Activated gamma-delta T cell treated with anti-CD3 and anti-CD28 coated beads, Interleukin-2, amount 50 U/mL, for 16 hours (primary cell): ENCODE measurements at places on chromosomes 7 and 10.

DNA sequence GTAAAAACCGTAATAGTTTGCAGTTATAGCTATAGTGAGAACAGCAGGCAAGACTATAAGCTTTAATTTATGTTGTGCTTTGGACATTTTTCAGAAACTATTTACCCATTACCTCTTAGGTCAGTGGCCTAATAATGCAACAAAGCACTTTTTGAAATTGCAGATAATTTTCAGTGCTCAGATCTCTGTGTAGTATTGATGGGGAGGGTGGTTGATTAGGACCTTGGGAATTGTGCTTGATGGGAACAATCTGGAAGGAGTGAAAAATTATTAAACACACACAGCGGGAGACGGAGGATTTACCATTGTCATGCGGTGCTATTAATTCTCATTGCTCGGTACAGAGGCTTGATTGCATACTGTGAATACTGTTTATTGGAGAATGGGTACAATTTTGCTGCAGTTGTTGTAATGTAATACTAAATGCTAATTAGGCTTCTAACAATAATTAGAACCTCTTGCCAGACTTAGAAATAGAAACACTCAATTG, 304.8 kb downstream of the LRMDA start:
- DNase-seq = no peak

DNA sequence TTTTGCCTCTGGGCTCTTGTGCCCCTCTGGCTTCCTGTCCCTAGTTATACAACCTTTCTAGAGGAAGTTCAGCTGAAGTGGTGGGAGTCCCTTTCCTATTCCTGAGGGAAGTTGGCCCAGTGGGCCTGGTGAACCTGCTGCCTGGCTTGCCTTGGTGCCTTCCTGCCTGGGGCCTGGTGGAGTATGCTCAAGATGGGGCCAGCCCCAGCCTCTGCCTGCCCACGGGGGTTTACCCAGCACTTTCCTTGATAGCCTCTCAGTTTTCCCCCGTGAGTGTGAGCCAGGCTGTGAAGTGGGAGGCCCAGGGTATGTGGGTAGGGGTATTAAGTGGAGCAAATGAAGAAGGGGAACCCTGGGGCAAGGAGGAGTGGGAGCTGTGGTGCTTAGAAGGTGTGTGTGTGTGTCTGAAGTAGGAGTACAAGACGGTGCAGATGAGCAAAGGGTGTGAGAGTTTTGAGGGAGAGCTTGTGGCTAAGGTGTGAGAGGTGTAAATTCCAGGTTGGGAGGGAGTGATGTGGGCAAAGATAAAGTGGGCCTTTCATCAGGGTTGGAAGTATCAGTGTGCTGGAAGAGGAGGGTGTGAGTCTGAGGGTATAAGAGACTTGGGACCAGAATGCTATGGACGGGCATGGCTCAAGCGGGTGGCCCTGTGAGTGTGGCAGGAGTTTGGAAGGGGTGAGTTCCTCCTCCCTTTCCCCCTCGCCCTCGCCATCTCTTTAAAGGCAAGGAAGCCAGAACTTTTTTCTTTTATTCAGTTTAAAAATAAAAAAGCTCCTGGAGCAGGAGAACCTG, 10.9 kb upstream of the PAX2 start:
- no peak for DNase-seq

- DNase-seq = no peak
Measured at GRCh38 chr10:116888380-116889055, 39.2 kb downstream of the ENO4 start.

DNA sequence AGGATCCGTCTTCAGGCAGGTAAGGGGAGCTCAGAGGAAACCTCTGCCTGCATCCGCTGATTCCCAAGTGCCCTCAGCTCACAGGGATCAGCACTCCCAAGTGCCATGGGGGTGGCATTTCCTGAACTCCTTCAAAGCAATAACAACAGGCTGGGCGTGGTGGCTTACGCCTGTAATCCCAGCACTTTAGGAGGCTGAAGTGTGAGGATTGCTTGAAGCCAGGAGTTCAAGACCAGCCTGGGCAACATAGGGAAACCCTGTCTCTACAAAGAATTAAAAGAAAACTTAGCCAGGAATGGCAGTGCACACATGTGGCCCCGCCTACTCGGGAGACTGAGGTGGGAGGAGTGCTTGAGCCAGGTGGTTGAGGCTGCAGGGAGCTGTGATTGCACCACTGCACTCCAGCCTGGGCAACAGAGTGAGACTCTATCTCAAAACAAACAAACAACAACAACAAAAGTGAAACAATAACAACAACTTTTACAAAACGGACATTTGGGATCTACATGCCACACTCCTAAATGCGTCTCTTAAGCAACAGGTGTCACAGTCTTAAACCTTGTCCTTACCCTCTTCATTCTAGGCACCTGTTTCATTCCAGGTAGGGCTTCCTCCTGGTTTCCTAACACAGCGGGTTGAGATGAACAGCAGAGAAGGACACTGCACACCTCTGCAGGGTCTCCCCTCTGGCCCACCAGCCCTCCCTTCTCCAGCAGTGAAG, 73.8 kb downstream of the PAXIP1 start:
- no peak for DNase-seq

DNA sequence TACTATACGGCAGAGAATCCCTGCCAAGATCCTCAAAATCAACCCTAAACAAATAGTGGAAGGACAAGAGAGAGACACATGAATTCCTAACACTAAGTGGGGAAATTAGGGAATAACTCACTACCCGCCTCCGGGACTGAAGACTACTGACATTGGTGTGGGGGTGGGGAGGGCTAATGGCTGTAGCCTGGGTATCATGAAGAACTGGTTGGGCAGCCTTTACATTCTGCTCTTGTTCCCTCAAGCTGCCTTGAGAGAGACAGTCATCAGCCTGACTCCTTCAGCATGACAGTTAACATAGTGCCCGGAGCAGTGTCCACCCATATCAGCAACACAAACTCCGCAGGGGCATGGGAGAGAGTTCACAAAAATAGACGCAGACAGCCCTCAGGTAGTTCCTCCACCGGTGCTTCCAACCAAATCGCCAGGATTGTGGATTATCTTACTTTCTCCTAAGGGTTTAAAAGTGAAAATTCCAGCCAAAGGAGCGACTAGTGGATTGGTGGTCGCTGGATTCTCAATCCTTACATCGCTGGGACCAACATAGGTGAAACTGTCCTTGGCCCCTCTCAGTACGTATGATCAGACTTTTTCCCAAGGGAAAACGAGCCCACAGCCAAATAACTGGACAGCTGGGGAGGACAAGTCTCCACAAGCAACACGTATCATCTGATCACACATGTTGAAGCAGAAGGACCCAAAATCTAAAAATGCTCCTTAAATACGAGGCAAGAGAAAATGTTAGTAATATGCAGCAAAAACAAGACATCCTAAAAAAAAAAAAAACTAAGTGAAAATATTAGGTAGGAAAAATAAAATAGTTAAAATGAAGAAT, 22.6 kb downstream of the TMEM254 start:
- DNase-seq = no peak

- DNase-seq = no peak
Measured at GRCh38 chr10:119849031-119849789, 23.4 kb downstream of the MCMBP start.
